CD4-positive, alpha-beta T cell treated with Interleukin-1 beta for 1 hour (primary cell): ENCODE measurements at places on chromosomes 4 and X.

- DNase-seq: peak; percentile 71
Measured at GRCh38 chr4:112234952-112235609, 3.5 kb downstream of the AP1AR start.

- no peak for DNase-seq
Measured at GRCh38 chr4:181431661-181432060, 811.5 kb upstream of the TENM3 start.

- DNase-seq: no peak
Measured at GRCh38 chrX:109508915-109509314, 27.0 kb upstream of the GUCY2F start.

- DNase-seq: peak; percentile 36
Measured at GRCh38 chr4:14871676-14872430, 130.4 kb upstream of the CPEB2 start.

DNA sequence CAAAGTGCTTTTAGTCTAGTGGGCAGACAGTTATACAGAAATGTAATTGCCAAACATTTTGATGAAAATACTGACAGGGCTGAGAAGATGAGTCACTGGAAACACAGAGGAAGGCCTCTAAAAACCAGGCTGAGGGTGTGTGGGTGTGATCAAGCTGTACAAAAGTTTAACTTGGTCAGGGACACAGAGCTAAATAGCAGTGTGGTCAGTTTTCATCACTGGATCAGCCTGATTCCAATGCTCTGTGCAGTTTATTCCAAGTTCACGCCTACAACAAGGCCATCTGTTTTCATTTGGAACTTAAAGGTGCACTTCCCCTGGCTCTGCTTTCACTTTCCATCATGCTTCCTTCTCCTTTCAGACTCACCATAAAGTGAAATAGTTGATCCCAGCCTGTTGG lies 10.6 kb downstream of the CENPVL3 start:
- no peak for DNase-seq

GRCh38 chr4:137649711-137650450 lies 117.6 kb upstream of the PCDH18 start:
- no peak for DNase-seq

DNA sequence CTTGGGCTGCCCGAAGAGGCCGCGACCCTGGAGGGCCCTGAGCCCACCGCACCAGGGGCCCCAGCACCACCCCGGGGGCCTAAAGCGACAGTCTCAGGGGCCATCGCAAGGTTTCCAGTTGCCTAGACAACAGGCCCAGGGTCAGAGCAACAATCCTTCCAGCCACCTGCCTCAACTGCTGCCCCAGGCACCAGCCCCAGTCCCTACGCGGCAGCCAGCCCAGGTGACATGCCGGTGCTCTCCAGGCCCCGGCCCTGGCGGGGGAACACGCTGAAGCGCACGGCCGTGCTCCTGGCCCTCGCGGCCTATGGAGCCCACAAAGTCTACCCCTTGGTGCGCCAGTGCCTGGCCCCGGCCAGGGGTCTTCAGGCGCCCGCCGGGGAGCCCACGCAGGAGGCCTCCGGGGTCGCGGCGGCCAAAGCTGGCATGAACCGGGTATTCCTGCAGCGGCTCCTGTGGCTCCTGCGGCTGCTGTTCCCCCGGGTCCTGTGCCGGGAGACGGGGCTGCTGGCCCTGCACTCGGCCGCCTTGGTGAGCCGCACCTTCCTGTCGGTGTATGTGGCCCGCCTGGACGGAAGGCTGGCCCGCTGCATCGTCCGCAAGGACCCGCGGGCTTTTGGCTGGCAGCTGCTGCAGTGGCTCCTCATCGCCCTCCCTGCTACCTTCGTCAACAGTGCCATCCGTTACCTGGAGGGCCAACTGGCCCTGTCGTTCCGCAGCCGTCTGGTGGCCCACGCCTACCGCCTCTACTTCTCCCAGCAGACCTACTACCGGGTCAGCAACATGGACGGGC lies 579 bp downstream of the ABCD1 start:
- DNase-seq: no peak

GRCh38 chr4:142354041-142354440 lies 492.1 kb downstream of the INPP4B start:
- DNase-seq: no peak

DNA sequence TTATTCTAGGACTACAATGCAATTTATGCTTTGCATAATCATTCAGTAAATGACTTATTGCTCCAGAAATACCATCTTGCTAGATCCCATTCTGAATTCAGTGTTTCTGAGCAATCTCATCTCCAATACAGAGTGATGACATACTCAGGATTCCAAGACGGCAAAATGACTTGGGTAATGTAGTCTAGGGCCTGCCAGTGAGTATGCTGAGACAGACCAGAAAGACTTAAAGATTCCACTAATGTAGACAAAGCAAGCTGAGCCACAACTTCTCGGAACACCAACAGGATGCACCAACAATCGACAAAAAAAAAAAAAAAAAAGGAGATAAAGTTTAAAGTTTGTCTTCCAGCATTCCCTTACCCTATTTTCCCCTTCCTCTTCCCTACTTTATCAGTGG lies 919 bp upstream of the SEC24B start:
- DNase-seq: no peak

DNA sequence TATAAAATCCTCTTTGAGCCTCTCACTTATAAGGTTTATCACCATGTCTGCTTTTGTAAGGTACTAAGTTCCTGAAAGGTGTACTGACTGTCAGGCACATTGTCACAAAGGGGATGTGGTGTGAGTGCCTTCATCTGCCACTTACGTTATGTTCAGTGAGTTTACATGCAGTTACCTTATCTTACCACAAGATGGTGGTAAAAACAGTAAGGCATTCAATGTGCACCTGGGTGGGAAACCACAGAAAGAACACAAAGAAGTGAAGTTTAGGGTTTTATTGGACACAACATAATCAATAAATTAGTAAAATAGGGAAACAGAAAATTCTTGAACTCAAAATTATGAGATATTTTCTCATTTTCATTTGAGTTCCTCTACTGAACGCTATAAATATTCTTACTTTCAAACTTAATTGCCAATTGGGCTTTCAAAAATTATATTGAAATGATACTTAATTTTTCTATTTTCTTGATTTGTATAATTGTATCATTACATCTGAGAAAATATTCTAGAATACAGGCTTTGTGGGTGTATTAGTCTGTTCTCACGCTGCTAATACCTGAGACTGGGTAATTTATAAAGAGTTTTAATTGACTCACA lies 650.8 kb downstream of the PCDH7 start:
- peak; percentile 3 for DNase-seq

DNA sequence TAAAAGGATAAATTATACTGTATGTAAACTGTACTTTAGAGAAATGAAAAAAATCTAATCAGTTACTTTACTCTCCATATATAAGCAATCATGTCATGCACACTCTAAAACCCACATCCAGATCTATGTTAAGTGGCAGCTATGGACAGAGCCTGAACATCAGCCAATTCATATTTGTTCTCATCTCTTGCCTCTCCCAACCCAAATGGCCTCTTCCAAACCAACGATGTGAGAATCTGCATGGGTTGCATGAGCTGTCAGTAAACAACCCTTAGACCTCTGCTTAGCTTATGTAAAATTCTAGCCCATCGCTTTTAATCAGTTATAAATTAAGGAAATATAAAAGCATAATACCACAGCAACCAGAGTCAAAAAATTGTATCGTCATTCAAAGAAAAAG lies 288.7 kb upstream of the INTU start:
- DNase-seq: no peak

DNA sequence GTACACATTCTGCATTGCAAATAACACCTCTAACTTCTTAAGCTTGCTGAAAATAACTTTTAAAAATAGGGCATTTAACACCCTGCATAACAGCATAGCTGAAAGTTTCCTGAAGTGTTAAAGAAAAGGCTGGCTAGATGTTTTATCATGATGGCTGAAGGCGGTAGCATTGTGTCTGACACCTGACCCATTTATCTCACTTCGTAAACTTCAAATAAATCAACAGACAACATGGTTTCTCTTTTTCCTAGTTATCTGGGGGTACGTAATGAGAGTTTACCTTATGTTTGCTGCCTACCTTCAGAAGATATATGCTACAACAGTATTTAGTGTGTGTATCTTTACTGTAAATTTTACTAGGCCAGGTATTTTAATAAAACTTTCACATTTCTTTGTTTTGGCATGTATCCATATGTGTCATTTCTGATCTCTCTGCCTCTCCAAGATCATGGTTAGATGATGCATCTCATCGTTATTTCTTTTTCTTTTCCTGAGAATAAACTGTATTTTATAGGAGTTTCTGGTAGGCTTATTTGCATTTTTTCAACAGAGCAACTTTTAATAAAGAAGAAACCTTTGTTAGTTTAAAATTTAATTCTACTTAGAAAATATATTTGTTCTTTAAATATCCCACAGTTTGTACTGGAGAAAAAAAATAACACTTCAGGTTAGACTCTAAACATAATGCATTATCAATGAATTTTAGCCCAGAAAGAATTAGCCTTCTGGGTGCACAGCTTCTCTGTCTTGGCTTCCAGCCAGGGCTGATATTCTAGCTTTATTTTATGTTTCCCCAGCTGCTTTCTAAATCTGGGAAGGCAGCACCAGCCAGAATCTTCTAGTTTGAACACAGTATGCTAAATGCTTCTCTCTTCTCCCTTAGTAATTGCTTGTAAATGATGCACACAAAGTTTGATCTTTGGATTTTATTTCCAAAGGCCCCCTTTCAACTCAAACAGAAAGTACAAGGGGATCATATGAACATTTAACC lies 2.9 kb downstream of the NDST4 start:
- DNase-seq: no peak

- no peak for DNase-seq
Measured at GRCh38 chr4:2141762-2142451, 82.8 kb downstream of the NAT8L start.
